ENCODE measurements at places on chromosomes 1 and 21. TPM values are rescaled to one million over a fixed set of nuclear protein-coding genes. Genes with fewer than 3 reads are reported as not detected.

DCDC2B gene
- total RNA-seq, result not detected

- DNase-seq, result no peak
Observed at GRCh38 chr1:69671363-69672010, 103.8 kb downstream of the LRRC7 start.

- peak; percentile 59 for DNase-seq
Observed at GRCh38 chr1:110615548-110616130, 9.5 kb upstream of the KCNA2 start.

GRCh38 chr1:185398599-185398998 is 81.6 kb upstream of the IVNS1ABP start:
- no peak for DNase-seq

GRCh38 chr1:240285540-240285939 is 193.9 kb downstream of the FMN2 start:
- peak; percentile 71 for DNase-seq

GRCh38 chr1:98555814-98556213 is 105.7 kb upstream of the SNX7 start:
- no peak for DNase-seq

DNA sequence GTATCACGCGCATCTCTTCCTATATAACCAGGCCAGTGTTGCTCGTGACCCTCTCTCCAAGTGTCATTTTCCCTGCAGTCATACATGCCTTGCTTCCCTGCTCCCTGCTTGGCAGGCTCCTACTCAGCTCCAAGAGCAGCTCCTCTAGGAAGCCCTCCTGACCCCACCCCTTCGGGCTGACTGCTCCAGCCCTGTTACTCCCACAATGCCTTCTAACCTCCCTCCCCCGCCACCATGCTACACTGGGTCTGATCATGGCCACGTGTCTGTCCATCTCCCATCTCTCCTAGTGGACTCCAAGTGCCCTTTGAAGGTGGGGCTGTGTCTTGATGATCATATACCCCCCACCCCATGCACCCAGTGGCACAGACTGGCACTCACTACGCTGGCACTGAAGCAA is 44.7 kb downstream of the MRPL37 start:
- no peak for DNase-seq

DNA sequence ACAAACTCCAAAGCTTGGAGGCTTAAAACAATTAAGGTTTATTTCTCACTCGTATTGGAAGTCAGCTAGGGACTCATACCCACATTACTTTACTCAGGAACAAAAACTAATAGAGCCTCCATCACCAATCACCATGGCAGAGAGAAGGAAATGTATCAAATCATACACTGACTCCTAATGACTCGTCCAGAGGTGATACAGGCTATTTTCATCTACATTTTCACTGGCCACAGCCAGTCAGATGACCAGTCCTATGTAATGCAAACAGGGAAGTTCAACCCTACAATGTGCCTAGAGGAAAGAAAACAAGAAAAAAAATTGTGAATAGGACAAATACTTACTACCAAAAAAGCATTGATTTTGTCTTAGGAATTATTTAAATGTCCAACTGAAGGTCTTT is 110.3 kb downstream of the SEC16B start:
- no peak for DNase-seq

- no peak for DNase-seq
Observed at GRCh38 chr1:158329733-158330132, 1.6 kb downstream of the CD1B start.

APOBEC4 gene
- not detected for total RNA-seq

DNA sequence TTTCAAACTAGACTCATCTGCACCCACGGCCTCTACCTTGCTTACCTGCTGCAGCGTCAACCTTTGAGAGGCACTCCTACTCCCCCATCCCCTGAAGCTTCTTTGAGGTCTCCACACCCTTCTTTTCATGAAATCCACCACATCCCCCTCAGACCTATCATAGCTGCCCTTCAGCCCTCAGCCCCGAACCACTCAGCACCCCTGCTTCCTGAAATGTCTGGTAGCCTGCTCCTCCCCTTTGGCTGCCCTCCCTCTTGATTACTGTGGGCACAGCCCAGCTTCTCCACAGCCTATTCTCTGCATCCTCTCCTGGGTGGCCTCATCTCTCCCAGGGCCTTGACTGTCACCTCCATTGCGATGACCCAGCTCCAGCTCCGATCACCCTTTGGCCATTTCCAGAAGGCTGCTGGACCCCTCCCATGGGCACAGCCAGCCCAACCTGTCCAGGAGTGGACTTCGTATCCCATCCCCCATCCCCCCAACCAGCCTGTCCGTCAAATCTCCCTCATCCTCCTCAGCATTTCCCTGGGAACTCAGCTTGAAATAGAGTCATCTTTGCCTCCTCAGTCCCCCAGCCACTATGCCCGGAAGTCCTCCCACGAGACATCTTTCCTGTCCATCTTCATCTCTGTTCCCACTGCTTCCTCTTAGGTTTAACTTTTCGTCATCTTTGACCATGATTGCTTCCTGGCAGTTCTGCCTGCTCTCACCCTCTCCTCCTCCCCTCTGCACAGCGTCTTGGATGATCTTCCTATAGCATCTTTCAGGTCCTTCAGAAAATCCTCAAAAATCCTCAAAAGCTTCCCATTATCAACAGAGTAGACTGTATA is 6.1 kb upstream of the ADORA1 start:
- no peak for DNase-seq

GRCh38 chr21:32203877-32204480 is 74.9 kb downstream of the MIS18A start:
- no peak for DNase-seq

- peak; percentile 48 for DNase-seq
Observed at GRCh38 chr1:206725109-206725963, 40.6 kb downstream of the MAPKAPK2 start.

DNA sequence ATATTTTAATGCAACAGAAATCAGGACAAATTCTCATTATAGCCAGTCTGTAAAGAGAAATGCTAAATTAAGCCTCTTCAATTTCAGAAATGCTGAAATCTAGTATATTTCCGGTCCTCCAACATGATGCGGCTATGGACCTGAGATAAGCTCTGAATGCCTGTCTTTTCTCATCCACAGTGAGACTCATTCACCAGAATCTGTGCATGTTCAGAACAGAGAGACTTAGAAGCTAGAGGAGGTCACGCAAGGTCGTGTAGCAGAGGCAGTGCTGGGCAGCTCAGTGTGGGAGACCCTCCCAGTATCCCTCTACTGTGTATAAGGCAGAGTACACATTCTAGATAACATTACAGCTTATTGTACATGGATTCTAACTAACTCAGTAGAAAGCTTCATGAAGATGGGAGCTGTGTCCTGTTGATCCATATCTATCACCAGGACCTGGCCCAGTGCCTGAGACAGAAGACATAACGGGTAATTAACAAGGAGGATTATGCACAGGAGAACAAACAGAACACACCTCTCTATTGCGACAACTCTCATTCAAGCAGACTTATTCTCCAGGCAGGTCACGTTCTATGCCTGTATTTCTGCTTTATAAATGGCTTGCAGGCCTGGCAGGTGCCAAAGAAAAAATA is 97.0 kb upstream of the COA6 start:
- no peak for DNase-seq

SLC19A2 gene
- total RNA-seq, result 7.3 TPM

KCNA2 gene
- under 0.01 TPM for total RNA-seq

- DNase-seq, result no peak
Observed at GRCh38 chr1:29920316-29920715, 684.0 kb downstream of the PTPRU start.

- DNase-seq, result peak; percentile 72
Observed at GRCh38 chr1:61448914-61449313, 276.0 kb downstream of the TM2D1 start.

DNA sequence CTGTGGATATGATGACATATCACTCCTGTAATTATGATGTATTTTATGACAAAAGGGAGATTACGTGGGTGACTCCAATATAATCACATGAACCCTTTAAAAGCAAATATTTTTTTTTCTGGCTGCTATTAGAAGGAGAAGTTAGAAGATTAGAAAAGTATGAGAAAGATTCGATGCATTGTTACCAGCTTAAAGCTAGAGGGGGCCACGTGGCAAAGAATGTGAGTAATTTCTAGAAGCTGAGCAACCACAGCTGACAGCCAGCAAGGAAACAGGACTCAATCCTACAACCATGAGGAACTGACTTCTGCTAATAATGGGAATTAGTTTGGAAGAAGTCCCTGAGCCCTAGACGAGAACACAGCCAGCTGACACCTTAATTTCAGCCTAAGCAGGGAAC is 56.3 kb upstream of the C1orf87 start:
- no peak for DNase-seq

DNA sequence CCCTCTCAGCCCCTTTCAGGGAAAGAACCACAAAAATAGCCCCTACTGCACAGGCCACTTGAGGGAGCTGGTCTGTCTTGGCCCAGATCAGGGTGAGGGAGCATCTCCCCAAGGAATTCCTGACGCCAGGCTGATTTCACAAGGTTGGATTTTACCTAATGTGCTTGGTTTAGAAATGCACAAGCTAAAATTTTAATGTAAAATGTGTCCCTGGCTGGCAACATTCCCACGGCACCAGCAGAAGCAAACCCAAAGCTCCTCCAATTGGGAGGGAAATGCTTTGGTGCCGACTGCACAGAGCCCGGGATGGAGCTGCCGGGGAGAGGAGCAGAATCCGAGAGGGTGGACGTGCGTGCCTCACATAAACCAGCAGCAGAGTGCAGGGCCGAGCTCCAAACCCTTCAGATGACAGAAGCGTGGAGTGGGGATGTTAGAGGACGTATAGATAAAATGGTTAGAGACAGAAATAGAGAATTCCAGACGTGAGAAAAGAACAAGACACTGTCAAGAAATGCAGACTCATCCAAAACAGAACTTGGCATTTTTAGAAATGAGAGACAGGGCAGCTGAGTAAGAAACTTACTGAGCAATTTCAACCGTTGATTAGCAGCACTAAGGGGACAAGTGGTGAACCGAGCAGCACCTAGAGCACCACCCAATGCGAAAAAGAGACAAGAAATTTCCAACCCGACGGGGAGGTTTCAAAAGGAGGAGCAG is 41.6 kb upstream of the TMEM52 start:
- peak; percentile 19 for DNase-seq

F13B gene
- total RNA-seq, result not detected

GRCh38 chr1:25036117-25036546 is 106.1 kb upstream of the RUNX3 start:
- DNase-seq, result no peak

DNA sequence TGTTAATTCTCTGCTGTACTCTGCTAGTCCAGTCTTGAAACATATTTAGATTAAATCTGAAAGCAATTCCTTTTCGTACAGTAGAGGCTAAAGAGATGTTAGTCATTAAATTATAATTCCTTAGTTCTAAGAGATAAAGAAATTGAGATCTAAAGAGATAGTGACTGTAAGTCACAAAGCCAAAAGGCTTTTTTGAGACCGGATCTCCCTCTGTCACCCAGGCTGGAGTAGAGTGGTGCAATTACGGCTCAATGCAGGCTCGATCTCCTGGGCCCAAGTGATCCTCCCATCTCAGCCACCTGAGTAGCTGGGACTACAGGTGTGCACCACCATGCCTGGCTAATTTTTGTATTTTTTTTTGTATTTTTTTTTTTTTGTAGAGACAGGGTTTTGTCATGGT is 64.7 kb downstream of the TPR start:
- DNase-seq, result no peak

FBLIM1 gene
- total RNA-seq, result 188 TPM

DNA sequence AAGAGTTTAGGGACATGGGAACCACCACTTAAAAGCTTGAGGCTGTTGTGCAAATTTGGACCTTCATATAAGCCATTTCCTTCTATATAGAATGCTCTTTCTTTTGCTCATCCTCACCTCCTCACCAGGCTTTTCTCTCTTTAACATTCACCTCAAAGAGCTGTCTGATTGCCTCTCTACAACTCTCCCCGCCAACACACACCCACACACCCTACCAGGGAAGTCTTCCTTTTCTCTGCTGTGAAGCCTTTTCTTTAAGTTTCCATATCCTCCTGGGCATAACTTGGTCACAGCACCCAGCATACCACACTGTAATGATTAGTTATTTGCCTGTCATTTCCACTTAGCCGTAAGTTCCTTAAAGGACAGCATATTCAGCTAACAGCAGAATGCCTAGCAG is 40.6 kb downstream of the WLS start:
- DNase-seq, result no peak

DNA sequence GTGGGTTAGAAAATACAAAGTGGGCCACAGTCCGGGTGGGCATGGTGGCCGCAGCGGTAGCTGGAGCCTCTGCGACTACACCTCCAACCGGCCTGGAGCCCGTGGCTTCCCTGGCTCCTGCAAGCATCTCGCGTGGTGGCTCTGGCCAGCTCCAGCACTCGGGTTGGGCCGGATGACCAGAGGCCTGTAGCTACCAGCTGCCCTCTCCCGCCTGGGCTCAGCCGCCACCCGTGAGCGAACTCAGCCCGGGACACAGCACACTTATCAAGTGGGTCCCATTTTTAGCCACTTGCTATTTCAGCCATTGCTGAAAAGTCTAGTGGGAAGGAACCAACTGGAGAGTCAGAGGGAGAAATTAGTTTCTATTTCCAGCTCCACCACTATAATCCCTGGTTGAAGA is 107.7 kb upstream of the CACYBP start:
- no peak for DNase-seq

ADAMTS1 gene
- 177 TPM for total RNA-seq

- no peak for DNase-seq
Observed at GRCh38 chr1:67189953-67190352, 23.7 kb downstream of the IL23R start.

DNA sequence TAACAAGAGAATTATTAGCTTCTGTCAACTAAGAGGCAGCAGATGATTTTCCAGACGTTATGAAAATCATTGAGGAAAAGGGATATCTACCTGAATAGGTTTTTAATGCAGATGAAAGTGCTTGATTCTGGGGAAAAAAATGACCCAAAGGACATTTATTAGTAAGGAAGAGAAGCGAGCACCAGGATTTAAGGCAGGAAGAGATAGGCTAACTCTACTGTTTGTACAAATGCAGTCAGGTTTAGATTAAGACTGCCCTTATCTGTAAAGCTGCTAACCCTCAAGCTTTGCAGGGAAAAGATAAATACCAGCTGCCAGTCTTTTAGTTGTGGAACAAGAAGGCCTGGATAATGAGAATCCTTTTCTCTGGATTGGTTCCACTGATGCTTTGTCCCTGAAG is 33.0 kb upstream of the LRIG2 start:
- DNase-seq, result peak; percentile 82

- no peak for DNase-seq
Observed at GRCh38 chr1:160653620-160654016, 6.8 kb upstream of the SLAMF1 start.

GRCh38 chr1:230794871-230795605 is 47.9 kb downstream of the CAPN9 start:
- DNase-seq, result no peak

- DNase-seq, result peak; percentile 86
Observed at GRCh38 chr1:14968251-14968851, 185.2 kb upstream of the TMEM51 start.

TACSTD2 gene
- 17.7 TPM for total RNA-seq

- no peak for DNase-seq
Observed at GRCh38 chr1:7284839-7285435, 486.2 kb upstream of the VAMP3 start.

ITLN2 gene
- not detected for total RNA-seq

DNA sequence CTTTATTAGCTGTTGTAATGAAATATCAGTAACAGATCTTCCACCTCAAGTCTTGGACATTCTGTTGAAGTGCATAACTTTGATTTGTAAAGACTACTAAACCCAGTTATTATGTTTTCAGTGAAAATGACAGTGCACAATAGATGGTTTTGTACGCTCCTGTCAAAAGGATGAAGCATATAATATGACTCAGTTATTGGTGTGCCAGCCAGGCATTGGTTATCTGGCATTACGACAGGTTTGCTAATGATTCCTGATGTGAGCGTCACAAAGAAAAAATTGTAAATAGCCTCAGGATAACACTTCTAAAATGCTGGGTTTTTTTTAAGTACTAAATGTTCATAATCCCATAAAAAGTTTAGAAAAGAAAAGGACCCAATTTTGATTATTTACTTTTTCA is 147.9 kb downstream of the MAGI3 start:
- DNase-seq, result peak; percentile 40

All from fibroblast of villous mesenchyme (primary cell).